SK-N-SH (cell line): ENCODE measurements at places on chromosomes 3 and 15. TPM values are rescaled to one million over a fixed set of nuclear protein-coding genes. Genes with fewer than 3 reads are reported as not detected.

QRICH1 gene
- 58.5 and 67.0 TPM in 2 replicates for polyA plus RNA-seq

ALPK3 gene
- polyA plus RNA-seq, result 0.16 TPM in 2 replicates

THRB gene
- polyA plus RNA-seq, result 0.02 and 0.08 TPM in 2 replicates

STRIT1 gene
- polyA plus RNA-seq, result not detected in 2 replicates

GABRR3 gene
- polyA plus RNA-seq, result not detected in 2 replicates

LCTL gene
- 1.9 and 2.4 TPM in 2 replicates for polyA plus RNA-seq

HACL1 gene
- 15.1 and 23.0 TPM in 2 replicates for polyA plus RNA-seq

GPR27 gene
- polyA plus RNA-seq, result 0.05 and 0.16 TPM in 2 replicates

RTP1 gene
- not detected in 2 replicates for polyA plus RNA-seq

RYR3 gene
- 0.02 and 0.08 TPM in 2 replicates for polyA plus RNA-seq

RAD51 gene
- 6.6 and 7.6 TPM in 2 replicates for polyA plus RNA-seq

RPL14 gene
- 361 and 416 TPM in 2 replicates for polyA plus RNA-seq

HHATL gene
- not detected in 2 replicates for polyA plus RNA-seq

AKAP13 gene
- polyA plus RNA-seq, result 6.7 and 8.4 TPM in 2 replicates

NRROS gene
- polyA plus RNA-seq, result 0.19 and 0.25 TPM in 2 replicates

RGMA gene
- 0.76 and 1.5 TPM in 2 replicates for polyA plus RNA-seq

MLF1 gene
- polyA plus RNA-seq, result 8.2 and 9.4 TPM in 2 replicates

- no peak for DNase-seq
- H3K4me1 ChIP-seq, result no peaks in the 10 kb centered on the region; the same call in 1 of the 2 replicates
- H3K27me3 ChIP-seq, result peaks cover 37% of the 10 kb centered on the region
- H3K4me3 ChIP-seq, result no peak overlapping the region; the same call in 1 of the 2 replicates
These were observed 499 bp downstream of the ALDH1A2 start for GRCh38 chr15:58064980-58065444.

DNA sequence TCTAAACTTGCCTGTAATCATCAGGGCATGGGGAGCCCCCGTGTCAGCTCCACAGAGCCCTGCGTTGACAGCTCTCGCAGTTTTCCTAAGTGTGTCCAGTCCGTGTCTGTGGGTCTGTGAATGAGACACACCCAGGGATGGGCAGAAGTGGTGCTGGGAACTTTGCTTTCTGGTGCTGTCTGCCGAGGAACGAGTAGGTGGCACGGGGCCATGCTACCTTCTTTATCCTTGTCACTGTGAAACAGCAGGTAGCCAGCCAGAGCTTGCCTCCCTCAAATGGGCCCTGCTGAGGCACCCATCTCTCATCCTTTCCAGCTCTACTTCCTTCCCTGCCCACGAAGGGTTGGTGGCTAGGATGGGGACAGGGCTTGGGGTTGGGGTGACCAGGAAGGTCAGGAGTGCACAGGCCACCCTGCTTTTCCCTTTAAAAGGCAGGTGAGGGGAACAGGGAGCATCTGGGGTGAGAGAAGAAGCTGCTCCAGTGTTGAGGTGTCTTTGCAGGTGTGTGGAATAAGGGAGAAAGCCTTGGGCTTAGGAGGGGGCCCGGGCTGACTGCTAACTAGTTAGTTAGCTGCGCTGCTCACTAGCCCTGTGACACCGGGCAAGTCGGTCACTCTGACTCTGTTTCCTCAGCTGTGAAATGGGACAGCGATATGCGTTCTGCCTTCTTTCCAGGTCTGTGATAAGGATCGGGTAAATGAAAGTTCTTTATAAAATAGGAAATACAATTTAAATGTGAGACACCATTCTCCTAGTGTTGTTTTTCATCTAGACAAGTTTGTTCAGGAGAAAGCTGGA lies 27.9 kb downstream of the PDIA5 start:
- H3K4me1 ChIP-seq, result 0 out of 2 replicates have a peak, but pooled peaks cover 4% of the 10 kb centered on the region
- H3K27me3 ChIP-seq, result no peaks in the 10 kb centered on the region
- no peak for DNase-seq
- H3K27ac ChIP-seq, result no peak overlapping the region
- H3K4me3 ChIP-seq, result no peak overlapping the region

GRCh38 chr3:197800379-197800778 lies 9.3 kb downstream of the LRCH3 start:
- H3K4me1 ChIP-seq, result peaks cover 11% of the 10 kb centered on the region
- H3K4me3 ChIP-seq, result no peak overlapping the region
- no peak for DNase-seq
- H3K36me3 ChIP-seq, result no peaks in the 10 kb centered on the region

DNA sequence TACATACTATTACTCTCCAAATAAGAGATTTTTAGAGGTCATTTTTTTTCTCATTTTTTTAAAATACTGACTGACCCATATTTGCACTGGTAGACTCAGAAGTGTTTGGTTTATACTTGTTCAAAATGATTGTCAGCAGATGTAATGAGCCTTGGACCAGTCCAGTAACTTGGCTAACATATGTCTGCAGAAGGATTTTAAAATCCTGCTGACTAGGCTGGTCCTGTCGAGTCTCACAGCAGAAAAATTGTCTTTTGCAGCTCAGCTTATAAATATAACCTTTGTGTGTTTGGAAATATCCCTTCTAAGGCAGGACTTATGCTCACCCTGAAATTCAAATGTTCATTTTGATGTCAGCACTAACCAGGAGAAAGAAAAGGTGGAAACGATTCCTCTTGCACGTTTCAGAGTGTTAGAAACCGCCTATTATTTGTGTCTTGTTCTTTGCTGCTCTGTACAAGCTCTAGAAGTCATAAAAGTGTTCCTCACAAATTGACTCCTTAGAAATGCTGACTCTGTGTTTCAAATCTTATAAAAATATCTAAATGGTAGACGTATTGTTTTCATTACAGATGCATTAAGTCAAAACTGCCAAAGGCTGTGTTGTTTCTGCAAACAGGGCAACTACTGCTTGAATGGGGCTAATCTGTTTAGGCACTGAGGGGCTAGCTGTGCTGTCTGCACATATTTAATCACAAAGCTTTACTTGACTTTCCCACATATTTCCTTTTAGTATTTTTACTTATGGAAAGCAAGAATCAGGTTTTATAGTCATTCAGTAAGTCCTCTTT lies 95.3 kb downstream of the CHL1 start:
- no peaks in the 10 kb centered on the region for H3K36me3 ChIP-seq
- H3K4me3 ChIP-seq, result no peak overlapping the region; the same call in 1 of the 2 replicates
- H3K27me3 ChIP-seq, result no peaks in the 10 kb centered on the region
- no peak overlapping the region for H3K27ac ChIP-seq
- peak; percentile 46 for DNase-seq

GRCh38 chr3:16335772-16336645 lies 71.0 kb downstream of the OXNAD1 start:
- no peak overlapping the region for H3K4me3 ChIP-seq
- H3K36me3 ChIP-seq, result peaks cover 8% of the 10 kb centered on the region; the same call in 1 of the 2 replicates
- H3K27ac ChIP-seq, result no peak overlapping the region
- no peak for DNase-seq

DNA sequence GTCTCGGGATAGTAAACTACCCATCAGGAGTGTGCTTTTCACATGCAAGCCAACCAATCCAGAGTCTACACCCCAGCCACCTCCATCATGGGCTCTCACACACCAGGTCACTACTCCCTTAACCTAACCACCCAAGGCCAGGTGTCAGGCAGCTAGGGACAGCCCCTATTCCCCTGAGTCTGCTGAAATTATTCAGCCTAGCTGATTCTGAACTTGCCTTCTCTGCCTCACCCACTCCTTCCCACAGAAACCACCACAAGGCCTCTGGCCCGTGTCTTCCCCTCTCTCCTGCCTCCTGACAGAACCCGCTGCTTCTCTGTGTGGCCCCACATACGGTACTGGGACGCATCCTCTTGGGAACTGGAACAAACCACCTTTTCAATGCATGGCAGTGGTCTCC lies 82.1 kb downstream of the PCSK6 start:
- no peak for DNase-seq
- no peaks in the 10 kb centered on the region for H3K4me1 ChIP-seq
- no peaks in the 10 kb centered on the region for H3K36me3 ChIP-seq
- H3K27ac ChIP-seq, result no peak overlapping the region
- no peak overlapping the region for H3K4me3 ChIP-seq

GRCh38 chr3:104911376-104911775 lies 455.3 kb upstream of the ALCAM start:
- no peak overlapping the region for H3K27ac ChIP-seq
- H3K4me1 ChIP-seq, result peaks cover 4% of the 10 kb centered on the region; the same call in 1 of the 2 replicates
- no peak for DNase-seq
- H3K4me3 ChIP-seq, result no peak overlapping the region

DNA sequence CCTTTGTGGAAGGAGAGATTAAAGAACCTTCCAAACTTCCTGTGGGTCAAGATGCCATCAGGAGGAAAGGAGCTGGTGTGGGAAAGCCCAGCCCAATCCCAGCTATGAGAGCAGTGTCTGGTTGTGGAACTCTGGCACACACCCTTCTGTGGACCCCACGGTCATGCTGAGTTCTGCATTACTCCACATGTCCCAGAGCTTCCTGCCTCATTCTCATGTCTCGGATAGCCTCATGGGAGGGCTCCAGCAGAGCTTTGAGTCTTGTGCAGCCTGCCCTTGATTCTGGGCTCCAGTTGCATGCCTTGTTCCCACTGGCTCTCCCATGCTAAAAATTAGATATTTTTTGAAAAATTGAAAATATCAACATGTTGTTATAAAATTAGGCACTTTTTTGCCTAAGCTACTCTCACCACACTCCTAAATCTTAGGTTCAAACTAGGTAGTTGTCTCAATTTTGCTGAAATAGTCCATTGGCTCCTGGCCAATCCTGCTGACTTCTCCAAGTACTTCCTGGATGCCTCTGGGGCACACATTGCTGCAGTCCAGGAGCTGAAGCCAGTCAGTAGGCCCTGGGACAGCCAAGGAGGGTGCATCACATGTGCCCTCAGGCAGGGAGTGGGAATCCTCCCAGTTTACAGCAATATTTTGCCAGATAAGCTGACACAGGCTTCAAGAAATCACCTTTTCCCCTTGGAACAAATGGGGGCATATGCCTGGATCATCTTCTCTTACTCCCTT lies 144.3 kb downstream of the EEFSEC start:
- no peaks in the 10 kb centered on the region for H3K4me1 ChIP-seq
- no peak overlapping the region for H3K4me3 ChIP-seq
- DNase-seq, result no peak
- no peaks in the 10 kb centered on the region for H3K27me3 ChIP-seq
- peak overlapping the region; percentile 62 for H3K27ac ChIP-seq

GRCh38 chr3:77380136-77380535 lies 340.2 kb downstream of the ROBO2 start:
- no peak for DNase-seq
- no peaks in the 10 kb centered on the region for H3K27me3 ChIP-seq
- H3K27ac ChIP-seq, result no peak overlapping the region
- no peaks in the 10 kb centered on the region for H3K36me3 ChIP-seq

DNA sequence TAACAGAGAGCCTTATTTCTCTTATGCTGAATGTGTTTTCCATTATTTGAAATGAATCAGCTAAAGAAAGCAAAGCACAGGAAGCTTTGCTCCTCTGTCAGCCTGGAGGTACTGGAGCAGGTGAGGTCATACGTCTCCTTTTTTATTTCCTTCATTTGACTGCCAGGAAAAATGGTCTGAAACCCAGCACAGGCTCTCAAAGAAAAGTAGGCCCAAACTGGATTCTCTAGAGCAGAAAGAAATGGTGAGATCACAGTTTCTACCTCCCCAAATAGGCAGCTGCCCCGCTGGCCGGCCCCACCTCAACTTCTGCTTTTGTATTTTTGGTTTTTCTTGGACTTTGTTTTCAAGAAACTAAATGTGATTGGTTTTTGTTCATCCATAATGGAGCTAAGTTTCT lies 95.1 kb downstream of the RPL39L start:
- no peaks in the 10 kb centered on the region for H3K27me3 ChIP-seq
- H3K36me3 ChIP-seq, result no peaks in the 10 kb centered on the region
- H3K4me3 ChIP-seq, result no peak overlapping the region
- no peak for DNase-seq
- no peaks in the 10 kb centered on the region for H3K4me1 ChIP-seq

DNA sequence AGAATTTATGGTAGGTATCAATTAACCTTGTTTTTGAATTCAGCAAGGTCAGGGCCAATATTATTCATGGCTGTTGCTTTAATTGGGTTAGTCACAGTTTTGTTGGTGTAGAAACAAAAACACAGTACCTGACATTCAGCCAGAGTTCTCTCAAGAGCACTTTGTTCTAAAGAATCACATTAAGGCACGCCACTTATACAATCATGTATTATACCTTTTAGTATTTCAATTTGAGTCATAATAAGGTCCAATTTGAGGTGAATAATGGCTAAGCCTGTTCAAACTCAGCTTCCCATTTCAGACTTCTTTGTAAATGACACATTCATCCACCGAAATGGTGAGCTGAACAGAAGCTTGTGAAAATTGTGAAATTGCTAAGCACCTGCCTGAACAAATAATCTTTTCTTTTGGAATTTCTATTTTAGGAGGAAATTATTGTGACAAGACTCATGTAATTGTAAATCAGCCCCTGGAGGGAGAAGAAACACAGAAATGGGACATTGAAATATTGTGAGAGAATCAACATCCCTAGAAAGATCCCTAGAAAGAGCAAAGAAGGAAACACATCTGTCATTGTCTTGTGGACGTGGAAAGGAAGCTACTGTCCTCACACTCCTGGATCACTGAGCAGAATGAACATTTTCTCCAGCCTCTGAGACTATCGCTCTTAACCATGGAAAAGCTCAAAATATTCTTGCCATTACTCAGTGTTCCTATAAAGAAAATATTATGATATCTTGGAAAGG lies 29.3 kb downstream of the RIOX2 start:
- no peaks in the 10 kb centered on the region for H3K4me1 ChIP-seq
- H3K27me3 ChIP-seq, result no peaks in the 10 kb centered on the region
- no peak overlapping the region for H3K4me3 ChIP-seq
- no peak overlapping the region for H3K27ac ChIP-seq

DNA sequence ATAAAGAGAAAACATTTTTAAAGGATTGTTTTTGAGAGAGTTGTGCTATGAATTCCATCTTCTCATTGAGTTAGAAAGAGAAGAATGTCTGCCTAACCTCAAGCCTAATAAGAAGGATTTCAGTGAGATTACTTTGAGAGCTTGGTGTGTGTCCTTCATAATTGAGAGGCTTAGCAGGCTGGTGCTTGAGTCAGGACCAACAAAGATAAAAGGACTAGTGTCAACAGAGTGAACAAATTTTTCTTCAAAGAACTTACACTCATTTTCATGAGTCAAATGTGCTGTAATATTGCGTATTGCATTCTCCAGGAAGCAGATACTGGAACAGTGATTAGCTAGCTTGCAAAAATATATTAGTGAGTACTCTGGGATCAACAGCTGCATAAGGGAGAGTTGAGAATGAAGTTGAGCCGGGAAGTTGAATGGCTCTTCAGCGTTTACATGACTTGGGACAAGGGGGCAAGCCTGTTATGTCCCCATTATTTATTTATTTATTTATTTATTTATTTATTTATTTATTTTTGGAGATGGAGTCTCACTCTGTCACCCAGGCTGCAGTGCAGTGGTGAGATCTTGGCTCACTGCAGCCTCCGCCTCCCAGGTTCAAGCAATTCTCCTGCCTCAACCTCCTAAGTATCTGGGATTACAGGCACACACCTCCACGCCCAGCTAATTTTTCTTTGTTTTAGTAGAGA lies 37.5 kb upstream of the SLITRK3 start:
- no peaks in the 10 kb centered on the region for H3K36me3 ChIP-seq
- no peaks in the 10 kb centered on the region for H3K4me1 ChIP-seq
- no peaks in the 10 kb centered on the region for H3K27me3 ChIP-seq

DNA sequence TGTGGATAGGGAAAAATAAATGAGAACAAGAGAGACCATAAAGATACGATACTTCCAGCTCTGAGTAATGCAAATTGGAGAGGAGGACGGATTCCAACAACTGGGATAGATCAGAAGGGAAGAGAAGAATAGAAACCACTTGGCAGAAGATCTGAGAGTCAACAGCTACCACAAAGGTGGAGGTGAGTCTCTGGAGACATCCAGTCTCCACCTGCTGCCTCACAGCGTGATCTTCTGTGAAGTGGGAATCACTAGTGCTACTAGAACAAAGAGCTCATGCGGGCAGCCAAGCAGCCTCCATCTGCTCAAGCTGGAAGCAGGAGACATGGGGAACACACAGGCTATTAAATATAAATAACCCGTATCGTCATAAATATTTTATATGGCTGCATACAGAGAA lies 558.5 kb upstream of the CFAP20DC start:
- DNase-seq, result no peak
- H3K4me3 ChIP-seq, result no peak overlapping the region
- no peaks in the 10 kb centered on the region for H3K27me3 ChIP-seq
- no peaks in the 10 kb centered on the region for H3K36me3 ChIP-seq
